ENCODE measurements at places on chromosomes 1 and 21. TPM values are rescaled to one million over a fixed set of nuclear protein-coding genes. Genes with fewer than 3 reads are reported as not detected.

ZZZ3 gene
- total RNA-seq = 88.9 TPM

GGPS1 gene
- 48.0 TPM for total RNA-seq

- DNase-seq = peak; percentile 4
These were observed 853.4 kb downstream of the KCNT2 start for GRCh38 chr1:195754874-195755273.

MCOLN3 gene
- total RNA-seq = 4.0 TPM

GRCh38 chr1:95221306-95221705 is 12.7 kb upstream of the RWDD3 start:
- DNase-seq = no peak

GRCh38 chr1:8679395-8679800 is 138.0 kb downstream of the RERE start:
- no peak for DNase-seq

DNA sequence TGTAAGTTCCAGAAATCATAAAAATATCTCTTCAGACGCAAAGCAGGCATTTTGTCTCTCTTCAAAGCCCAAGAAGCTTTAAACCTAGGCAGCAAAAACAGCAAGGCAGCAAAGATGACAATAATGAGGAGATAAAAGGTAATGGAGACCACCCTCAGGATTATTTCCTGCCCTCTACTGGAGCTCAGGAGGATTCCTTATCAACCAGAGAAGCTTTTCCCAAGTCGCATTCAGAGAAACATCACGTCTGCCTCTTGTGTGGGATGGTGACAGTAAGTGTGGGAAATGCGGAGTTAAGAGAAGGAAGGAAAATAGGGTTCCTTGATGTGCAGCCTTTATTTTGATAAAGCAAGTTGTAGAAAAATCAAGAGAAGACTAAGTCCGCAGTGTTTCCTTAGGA is 365.8 kb downstream of the RGS7 start:
- no peak for DNase-seq

OXCT2 gene
- total RNA-seq = 0.65 TPM

DNA sequence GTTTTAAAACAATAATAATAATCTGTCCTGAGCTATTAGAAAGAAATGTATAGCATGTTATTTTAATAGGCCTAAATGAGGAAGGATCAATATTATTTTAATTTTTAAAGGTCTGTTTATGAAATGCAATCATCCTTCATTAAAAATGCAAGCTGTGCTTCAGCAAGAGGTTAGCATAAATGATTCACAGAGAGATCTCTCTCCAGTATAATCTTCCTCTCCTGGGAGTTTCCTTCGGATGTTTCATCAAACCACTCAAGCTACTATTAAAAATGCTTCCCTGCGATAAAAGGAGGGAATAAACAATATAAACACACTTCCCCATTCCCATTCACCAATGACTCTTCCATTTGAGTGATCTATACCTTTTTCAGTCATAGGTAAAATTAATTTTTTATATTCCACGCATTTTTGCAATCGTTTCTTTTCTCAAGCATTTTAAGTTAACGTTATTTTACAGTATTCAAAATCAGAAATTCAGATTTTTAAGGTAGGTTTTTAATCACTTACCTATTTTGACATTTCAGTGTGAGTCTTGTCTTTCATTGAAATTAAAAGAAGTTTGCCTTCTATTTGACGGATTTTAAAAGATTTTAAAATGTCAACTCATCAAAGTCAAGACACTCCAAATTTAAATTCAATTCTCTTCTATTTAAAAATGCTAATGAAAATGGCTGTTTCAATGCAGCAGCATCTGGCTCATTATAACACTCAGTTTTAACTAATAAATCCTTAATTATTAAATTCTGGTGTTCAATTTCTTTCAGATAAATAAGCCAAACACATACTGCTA is 64.3 kb downstream of the RERE start:
- no peak for DNase-seq

KIF21B gene
- 1.4 TPM for total RNA-seq

GRCh38 chr1:185156288-185156853 is 382 bp downstream of the TRMT1L start:
- no peak for DNase-seq

DNA sequence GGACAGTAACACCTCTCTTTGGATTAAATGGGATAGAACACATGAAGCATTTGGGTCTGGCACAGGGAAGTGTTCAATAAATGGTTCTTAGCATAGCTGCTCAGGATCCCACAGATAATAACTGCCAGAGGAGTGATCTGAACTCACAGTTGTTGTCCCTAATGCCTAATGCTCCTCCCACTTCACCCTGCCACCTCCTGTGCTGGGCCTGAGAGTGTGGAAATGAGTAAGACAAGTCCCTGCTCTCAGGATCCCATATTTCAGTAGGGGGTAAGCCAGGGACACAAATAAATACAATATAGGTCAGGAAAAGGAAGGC is 19.9 kb upstream of the FOXO6 start:
- DNase-seq = no peak

- peak; percentile 97 for DNase-seq
These were observed 1.7 kb downstream of the RAB7B start for GRCh38 chr1:206001476-206001888.

PCP4 gene
- total RNA-seq = not detected

WDR64 gene
- not detected for total RNA-seq

DNA sequence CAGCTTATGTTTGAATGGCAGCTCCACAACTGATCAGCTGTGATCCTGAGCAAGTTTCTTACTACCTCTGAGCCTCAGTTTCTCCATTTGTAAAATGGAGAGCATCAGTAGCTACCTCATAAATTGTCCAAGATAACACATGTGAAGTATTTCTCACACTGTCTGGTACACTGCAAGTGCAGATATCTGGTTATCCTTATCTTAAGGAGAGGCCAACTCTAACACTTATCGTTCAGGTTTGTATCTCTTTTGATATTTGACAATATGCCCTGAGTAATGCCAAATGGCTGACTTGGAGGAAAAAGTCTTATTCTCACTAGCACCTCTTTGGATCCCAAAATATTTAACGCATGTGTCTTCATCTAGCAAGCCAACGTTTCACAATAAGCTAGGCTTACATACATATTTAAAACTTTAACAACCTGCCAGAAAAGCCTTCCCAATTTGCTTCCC is 2.7 kb downstream of the CSRP1 start:
- no peak for DNase-seq

VHLL gene
- not detected for total RNA-seq

GRCh38 chr1:226629210-226629895 is 80.8 kb downstream of the STUM start:
- no peak for DNase-seq
